ENCODE measurements at places on chromosomes 2 and 18. TPM values are rescaled to one million over a fixed set of nuclear protein-coding genes. Genes with fewer than 3 reads are reported as not detected.

The ETAA1 gene
- 17.1 TPM for total RNA-seq

GRCh38 chr2:168913495-168913894 is 12.4 kb downstream of the G6PC2 start:
- no peaks in the 10 kb centered on the region for H3K36me3 ChIP-seq
- H3K27me3 ChIP-seq = peaks cover 22% of the 10 kb centered on the region
- H3K4me1 ChIP-seq = peaks cover 12% of the 10 kb centered on the region
- H3K4me3 ChIP-seq = no peak overlapping the region
- DNase-seq = no peak

- no peak overlapping the region for H3K4me3 ChIP-seq
- DNase-seq = no peak
- no peaks in the 10 kb centered on the region for H3K4me1 ChIP-seq
- no peak overlapping the region for H3K27ac ChIP-seq
These were observed 53.5 kb downstream of the VSNL1 start for GRCh38 chr2:17593841-17594491.

DNA sequence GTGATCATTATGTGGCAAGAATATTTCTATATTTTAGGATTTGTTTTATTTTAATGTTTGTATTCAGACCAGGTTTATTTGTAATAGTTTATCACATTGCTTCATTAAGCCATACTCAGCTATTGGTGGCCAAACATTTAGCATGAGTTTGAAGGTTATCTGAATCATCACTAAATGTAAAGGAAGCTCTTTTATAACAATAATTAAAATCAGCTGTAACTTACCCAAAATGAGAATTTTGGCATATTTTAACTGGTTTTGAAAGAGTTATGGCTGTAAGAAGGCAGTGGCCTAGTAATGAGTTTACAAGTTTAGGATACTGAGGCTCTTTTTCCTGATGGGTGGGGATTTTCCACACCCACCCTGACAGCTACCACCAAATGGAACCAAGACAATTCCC is 177.8 kb downstream of the EN1 start:
- no peaks in the 10 kb centered on the region for H3K4me1 ChIP-seq
- no peak overlapping the region for H3K27ac ChIP-seq
- no peak overlapping the region for H3K4me3 ChIP-seq
- no peaks in the 10 kb centered on the region for H3K36me3 ChIP-seq

DNA sequence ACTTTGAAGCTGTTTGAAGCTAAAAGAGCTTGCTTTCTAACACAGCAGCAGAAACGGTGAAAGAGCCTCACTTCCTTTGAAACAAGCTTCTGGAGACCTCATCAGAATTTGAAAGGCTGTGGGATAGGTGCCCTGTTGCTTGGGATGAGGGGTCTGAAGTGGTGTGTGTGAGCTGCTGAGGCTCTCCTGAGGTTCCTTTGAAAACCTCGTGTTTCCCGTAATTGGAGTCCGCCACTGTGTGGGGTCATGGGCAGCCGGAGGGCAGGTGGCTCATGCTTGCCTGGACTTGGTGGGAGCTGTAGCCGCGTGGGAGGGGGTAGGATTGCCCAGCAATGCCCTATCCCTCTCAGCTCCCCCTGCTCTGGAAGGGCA is 34.4 kb downstream of the CABLES1 start:
- H3K4me3 ChIP-seq = no peak overlapping the region
- no peak for DNase-seq
- H3K4me1 ChIP-seq = no peaks in the 10 kb centered on the region
- H3K27me3 ChIP-seq = peaks cover 6% of the 10 kb centered on the region

- peak; percentile 22 for DNase-seq
- no peak overlapping the region for H3K27ac ChIP-seq
- H3K27me3 ChIP-seq = peaks cover 7% of the 10 kb centered on the region
- H3K4me3 ChIP-seq = no peak overlapping the region
These were observed 121.9 kb downstream of the HDAC4 start for GRCh38 chr2:239278941-239279365.

The OTOF gene
- 2.3 TPM for total RNA-seq

GRCh38 chr2:160144280-160144990 is 55.6 kb downstream of the ITGB6 start:
- H3K36me3 ChIP-seq = no peaks in the 10 kb centered on the region
- DNase-seq = no peak
- peaks cover 3% of the 10 kb centered on the region for H3K4me1 ChIP-seq
- H3K27ac ChIP-seq = no peak overlapping the region
- peaks cover 9% of the 10 kb centered on the region for H3K27me3 ChIP-seq

- no peaks in the 10 kb centered on the region for H3K27me3 ChIP-seq
- H3K4me3 ChIP-seq = no peak overlapping the region
- H3K36me3 ChIP-seq = peaks cover 48% of the 10 kb centered on the region
These were observed 84.5 kb downstream of the DOCK10 start for GRCh38 chr2:224957540-224958461.

DNA sequence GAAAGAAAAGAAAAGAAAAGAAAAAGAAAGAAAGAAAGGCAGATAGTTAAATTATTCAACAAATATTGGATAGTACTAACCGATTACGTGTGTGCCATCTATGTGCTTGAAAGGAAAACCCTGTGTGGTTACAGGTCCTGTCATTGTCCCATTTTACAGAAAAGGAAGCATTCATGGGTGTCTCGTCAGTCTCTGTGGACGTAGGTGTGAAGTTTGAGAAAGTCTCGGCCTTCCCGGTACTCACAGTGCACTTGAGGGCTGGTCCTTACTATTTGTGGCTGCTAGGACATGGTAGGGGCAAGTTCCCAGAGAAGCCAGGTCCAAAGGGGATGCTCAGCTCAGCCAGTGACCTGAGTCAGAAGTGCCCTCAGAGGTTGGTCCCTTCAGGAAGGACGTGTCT is 19.3 kb downstream of the SH3YL1 start:
- H3K36me3 ChIP-seq = peaks cover 46% of the 10 kb centered on the region
- no peak for DNase-seq
- H3K4me1 ChIP-seq = peaks cover 4% of the 10 kb centered on the region
- H3K27ac ChIP-seq = no peak overlapping the region
- H3K4me3 ChIP-seq = no peak overlapping the region

GRCh38 chr18:45320724-45321123 is 294.6 kb upstream of the SLC14A2 start:
- no peak overlapping the region for H3K4me3 ChIP-seq
- peaks cover 6% of the 10 kb centered on the region for H3K27me3 ChIP-seq
- no peak overlapping the region for H3K27ac ChIP-seq
- no peaks in the 10 kb centered on the region for H3K4me1 ChIP-seq

DNA sequence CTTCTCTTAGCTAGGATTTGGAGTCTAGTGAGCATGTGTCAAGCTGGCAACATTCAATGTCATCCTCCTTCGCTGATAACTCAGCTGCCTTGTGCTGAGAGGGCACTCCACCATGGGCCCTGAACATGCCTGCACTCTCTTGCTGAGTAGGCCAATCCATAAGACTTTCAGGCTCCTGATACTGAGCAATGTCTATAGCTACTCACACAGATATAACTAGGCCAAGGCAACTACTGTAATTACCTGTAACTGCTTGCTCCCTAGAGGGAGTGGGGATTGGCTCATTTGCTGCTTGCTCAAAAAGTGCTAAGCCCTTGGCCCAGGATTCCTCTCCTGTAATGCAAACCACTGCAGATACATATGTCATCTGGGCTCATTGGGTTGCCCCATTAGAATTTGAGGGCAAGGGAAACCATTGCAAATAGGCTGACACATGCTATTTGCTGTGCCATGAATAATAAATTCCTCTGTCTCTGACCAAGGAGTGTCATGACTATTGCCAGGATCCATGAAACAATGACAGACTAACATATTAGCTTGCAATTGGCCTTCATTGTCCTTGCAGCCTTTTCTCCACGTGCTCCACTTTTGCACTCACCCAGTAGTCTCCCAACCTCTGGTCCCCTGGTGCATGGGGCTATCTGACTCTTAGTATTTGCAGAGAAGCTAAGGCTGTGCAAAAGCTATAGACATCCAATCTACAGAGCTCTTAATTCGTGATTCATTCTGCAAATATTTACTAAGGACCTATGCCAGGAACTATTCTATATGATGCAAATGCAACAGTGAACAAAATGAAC is 36.9 kb upstream of the BMPR2 start:
- H3K4me3 ChIP-seq = no peak overlapping the region
- no peak overlapping the region for H3K27ac ChIP-seq
- H3K4me1 ChIP-seq = no peaks in the 10 kb centered on the region
- H3K27me3 ChIP-seq = no peaks in the 10 kb centered on the region
- H3K36me3 ChIP-seq = no peaks in the 10 kb centered on the region
